ENCODE measurements at places on chromosomes 2 and 18.

- DNase-seq: peak; percentile 7
Observed at GRCh38 chr2:215548714-215549113, 112.8 kb upstream of the FN1 start.

GRCh38 chr2:33020883-33021282, 74.1 kb downstream of the LTBP1 start:
- no peak for DNase-seq

DNA sequence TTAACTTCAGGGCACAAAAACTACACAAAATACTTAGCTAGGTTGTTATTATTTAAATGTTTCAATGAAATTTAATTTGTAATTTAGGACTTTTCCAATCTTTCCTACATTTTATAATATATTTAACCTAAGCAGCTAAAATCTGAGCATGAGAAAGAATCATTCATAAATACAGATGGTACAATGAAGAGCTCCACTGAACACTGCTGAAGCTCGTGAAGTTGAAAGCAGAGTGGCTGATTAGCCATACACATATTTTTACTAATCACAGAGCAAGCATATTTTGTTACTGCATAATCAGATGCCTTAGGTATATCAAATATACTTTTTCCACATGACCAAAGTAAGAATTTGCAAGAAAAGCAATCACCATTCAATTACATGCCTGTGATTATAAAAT, 184.9 kb upstream of the ETAA1 start:
- DNase-seq: no peak

DNA sequence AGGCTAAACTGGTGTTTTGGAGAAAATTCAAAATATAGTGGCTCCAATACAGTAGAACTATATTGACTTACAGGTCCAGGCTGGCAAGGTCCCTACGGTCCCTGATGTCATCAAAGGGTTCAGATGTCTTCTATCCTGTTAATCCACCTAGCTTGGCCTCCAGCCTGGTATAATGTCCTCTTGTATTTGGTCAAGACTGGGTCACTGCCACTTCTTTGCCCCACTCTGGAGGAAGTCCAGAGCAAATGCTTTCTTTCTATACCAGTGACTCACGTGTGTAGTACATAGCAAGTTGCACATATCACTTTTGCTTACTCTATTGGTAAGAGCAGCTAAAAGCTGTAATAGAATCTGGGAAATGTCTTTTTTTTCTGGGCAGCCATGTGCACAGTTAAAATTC, 80.8 kb downstream of the LCLAT1 start:
- peak; percentile 10 for DNase-seq

All from EL (cell line).